AML-193 (cell line): ENCODE measurements at places on chromosomes 2 and 18.

- DNase-seq: no peak
Observed at GRCh38 chr18:74328206-74328605, 12.6 kb downstream of the C18orf63 start.

GRCh38 chr2:66601624-66602023 lies 166.7 kb downstream of the MEIS1 start:
- DNase-seq: no peak

GRCh38 chr2:158914731-158915130 lies 53.7 kb upstream of the TANC1 start:
- no peak for DNase-seq

GRCh38 chr18:44935455-44935854 lies 254.8 kb downstream of the SETBP1 start:
- DNase-seq: no peak

GRCh38 chr18:55779691-55780585 lies 191.9 kb upstream of the TCF4 start:
- no peak for DNase-seq

GRCh38 chr2:224027070-224027469 lies 12.0 kb downstream of the SERPINE2 start:
- DNase-seq: no peak

- DNase-seq: no peak
Observed at GRCh38 chr2:61885896-61886603, 2.4 kb downstream of the CCT4 start.

DNA sequence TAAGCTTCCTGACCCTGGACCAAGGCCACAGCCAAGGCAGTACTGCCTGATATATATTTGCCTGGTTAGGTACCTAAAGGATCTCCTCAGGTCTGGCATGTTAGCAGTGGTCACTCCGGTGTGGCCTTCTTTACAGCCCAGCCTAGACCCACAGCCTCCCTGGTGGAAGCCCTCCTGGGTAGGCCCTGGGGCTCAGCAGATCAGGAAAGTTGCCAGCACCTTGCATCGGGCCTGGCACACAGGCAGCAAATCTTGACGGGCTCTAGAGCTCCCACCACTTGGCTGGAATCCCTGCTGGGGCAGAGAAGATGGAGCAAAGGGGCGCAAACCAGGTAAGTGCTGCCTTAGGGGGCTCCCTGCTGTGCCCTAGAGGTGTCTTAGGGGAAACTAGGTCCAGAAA lies 40.9 kb upstream of the ATP6V1B1 start:
- no peak for DNase-seq

- DNase-seq: no peak
Observed at GRCh38 chr18:767084-767882, 44.8 kb downstream of the YES1 start.

GRCh38 chr2:18927525-18928232 lies 338.3 kb upstream of the NT5C1B start:
- no peak for DNase-seq

- DNase-seq: no peak
Observed at GRCh38 chr18:58454406-58455061, 174.4 kb downstream of the ALPK2 start.

- DNase-seq: peak; percentile 94
Observed at GRCh38 chr2:8229546-8229986, 452.3 kb upstream of the ID2 start.

DNA sequence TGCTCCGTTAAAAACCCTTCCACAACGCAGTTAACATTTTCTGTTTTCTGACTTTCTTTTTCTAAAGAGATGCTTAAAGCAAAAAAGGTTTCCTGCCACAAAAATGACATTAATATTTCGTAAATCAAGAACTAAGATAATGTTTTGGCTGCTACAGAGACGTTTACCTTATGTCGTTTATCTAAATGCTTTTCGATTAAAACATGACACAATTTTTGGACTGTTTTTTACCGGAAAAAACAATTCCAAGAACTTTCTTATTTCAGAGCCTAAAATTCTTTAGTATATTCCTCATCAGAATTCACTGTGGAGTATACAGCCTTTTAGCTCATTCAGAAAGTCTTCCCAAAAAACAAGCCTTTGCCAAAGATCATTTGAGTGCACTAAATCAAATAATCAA lies 278.0 kb upstream of the TCF4 start:
- DNase-seq: no peak

- no peak for DNase-seq
Observed at GRCh38 chr18:48861181-48861708, 89.5 kb downstream of the SMAD7 start.

DNA sequence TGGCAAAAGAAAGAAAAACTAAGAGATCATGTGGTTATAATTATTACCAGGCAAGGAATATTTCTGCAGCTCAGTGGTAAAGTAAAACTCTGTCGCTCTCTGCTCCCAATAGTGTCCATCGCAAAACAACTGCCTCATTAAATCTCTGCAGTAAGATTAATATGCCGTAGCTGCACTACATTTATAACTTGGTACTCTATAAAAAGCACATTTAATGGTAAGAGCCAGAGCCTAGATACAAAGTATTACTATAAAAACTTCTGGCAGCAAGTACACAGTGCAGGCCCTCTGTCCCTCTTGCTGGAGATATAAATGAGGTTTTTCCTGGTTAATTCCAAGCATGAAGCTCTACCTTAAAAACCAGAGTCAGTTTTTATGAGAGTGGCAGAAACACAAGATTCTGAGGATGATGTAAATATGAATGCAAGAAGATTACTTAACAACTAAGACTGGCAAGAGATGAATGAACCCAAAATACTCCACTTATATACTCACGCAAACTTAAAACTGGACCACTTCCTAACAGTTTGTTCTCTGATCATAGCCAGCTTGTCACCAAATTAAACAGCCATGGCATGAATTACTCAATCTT lies 25.5 kb downstream of the ZNF521 start:
- DNase-seq: no peak

DNA sequence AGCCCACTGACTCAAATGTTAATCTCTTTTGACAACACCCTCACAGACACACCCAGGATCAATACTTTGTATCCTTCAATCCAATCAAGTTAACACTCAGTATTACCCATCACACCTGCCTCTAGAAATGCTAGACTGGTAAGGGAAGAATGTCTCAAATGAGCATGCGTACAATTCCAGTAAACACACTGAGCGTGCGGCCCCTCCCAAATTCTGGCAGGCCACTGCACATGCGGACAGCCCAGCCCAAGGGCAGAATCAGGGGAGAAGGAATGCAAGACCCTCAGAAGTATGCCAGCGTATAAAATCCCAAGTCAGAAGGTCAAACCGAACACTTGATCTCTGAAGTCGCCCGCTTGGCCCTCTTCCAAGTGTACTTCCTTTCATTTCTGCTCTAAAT lies 7.6 kb upstream of the EMILIN2 start:
- DNase-seq: no peak

DNA sequence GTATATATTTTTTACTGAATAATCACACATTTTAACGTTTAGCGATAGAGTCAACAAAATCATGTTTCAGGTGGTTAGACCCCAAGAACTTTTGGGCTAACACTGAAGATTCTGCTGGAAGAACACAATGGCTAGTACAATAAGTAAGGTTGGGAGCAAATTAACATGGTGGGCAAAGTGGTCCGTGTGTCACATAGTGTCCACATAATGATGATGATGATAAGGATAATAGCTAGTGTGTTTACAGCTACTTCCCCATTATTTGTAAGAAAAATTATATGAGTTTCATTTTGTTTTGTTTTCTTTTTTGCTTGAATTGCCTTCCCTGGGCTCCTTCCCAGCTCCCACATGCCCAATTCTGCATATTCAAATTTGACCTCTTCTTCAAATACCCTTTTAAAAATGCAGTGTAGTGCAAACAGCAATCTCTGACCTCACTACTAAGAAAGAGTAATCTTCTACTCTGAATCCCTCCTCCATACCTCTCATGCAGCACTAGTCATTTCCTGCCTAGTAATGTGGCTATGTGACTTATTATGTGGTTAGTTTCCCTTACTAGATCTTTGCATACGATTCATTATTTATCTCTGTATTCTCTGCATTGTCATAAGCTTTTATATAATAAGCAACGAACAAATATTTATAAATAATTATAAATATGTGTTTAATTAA lies 16.9 kb upstream of the VPS54 start:
- DNase-seq: peak; percentile 68

DNA sequence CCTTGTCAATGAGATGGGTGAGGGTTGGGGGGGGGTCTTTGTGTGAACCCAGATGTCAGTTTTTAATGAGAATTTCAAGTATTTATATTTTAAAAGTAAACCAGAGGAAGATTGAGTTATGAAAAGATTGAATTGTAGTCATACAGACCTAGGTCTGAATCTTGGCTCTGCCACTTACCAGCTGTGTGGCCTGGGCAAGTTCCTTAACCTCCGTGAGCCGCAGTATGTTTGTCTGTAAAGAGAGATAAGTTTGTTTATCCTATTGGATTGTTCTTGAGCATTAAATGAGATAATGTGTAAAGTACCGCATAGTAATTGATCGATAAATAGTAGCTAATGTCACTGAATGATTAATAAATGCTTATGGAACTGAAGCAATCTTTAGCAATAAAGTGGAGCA lies 63.8 kb downstream of the EML6 start:
- DNase-seq: no peak
